Astrocyte (in vitro differentiated cells and primary cell): ENCODE measurements at places on chromosomes 4 and X. TPM values are rescaled to one million over a fixed set of nuclear protein-coding genes. Genes with fewer than 3 reads are reported as not detected.

DNA sequence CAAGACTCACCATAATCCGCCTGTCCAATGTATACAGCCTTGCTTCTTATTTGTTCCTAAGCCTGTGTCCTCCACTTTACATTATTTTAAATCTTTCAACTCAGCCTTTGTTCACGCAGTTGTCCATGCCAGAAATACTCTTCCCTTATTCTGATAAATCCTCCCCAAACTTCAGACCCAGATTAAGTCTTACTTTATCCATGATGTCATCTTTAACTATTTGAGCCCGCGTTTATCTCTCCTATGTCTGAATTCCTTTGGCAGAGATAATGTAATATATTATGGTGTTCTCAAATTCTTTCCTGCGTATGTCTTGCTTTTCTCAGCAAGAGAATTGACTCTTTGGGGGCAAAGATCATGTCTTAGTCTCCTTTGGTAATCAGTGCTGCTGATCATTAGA, 129.6 kb downstream of the LUZP4 start:
- H3K27ac ChIP-seq: no peak overlapping the region
- H3K36me3 ChIP-seq: no peaks in the 10 kb centered on the region
- no peaks in the 10 kb centered on the region for H3K27me3 ChIP-seq
- no peak overlapping the region for H3K4me3 ChIP-seq
- DNase-seq: peak; percentile 16

DNA sequence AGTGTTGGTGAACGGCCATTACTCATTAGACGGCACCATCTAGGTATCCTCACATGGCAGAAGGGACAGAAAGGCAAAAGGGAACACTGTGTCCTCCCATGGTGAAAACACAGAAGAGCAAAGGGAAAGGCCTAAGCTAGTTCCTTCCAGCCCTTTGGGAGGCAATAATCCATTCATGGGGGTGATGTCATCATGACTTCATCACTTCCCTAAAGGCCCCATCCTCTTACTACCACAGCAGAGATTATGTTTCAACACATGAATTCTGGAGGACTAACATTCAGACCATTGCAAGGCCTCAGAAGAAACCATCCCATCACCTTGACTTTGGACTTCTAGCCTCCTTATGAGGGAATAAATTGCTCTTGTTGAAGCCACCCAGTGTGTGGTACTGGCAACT, 238.2 kb downstream of the MGST2 start:
- no peak overlapping the region for H3K27ac ChIP-seq
- peaks cover 9% of the 10 kb centered on the region for H3K4me1 ChIP-seq
- H3K36me3 ChIP-seq: no peaks in the 10 kb centered on the region
- H3K27me3 ChIP-seq: no peaks in the 10 kb centered on the region
- no peak overlapping the region for H3K4me3 ChIP-seq
- DNase-seq: no peak

Gene ARHGEF6
- 4.7 and 6.1 TPM in 2 replicates for total RNA-seq

DNA sequence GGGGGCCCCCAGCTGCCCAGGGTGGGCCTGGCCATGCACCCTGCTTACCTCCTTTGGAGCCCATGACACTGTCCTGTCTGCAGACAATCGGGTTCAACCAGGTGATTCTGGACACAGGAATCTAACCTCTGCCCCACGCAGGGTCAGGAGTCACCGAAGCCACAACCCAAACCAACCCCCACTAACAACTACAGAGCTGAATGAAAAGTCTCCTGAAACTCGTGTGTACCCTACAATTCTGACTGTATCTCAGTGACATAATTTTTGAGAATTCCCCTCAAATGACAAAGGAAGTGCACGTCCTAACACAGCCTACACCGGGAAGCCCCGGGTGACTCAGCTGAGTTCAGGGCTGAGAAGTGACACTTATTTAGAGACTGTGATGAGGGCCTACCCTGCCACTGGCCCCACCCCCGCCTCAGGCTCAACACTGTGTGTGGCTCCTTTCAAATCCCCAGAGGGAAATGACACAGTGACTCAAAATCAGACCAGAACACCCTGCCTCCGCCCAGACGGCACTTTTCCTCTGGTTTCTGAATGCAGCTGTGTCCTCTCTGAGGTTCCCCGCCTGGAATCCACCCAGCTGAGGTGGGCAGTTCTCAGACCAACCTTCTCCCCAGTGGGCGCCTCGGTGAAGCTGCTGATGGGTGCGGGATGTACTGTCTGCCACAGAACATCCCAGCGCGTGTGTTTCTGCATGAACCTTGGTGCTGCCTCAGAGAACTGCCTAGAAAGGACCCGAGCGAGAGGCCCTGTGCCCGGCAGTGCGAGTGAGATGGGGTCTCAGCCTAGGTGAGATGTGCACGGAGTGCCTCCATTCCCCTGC, 9.9 kb downstream of the TNIP2 start:
- peaks cover 35% of the 10 kb centered on the region for H3K4me1 ChIP-seq
- peak overlapping the region; percentile 54 for H3K27ac ChIP-seq
- H3K36me3 ChIP-seq: peaks cover 14% of the 10 kb centered on the region
- H3K27me3 ChIP-seq: no peaks in the 10 kb centered on the region
- H3K4me3 ChIP-seq: no peak overlapping the region

- no peaks in the 10 kb centered on the region for H3K27me3 ChIP-seq
- no peak overlapping the region for H3K4me3 ChIP-seq
- H3K4me1 ChIP-seq: no peaks in the 10 kb centered on the region
- DNase-seq: no peak
- H3K36me3 ChIP-seq: no peaks in the 10 kb centered on the region
- no peak overlapping the region for H3K27ac ChIP-seq
Observed at GRCh38 chr4:7571701-7572100, 137.0 kb upstream of the PSAPL1 start.

- peaks cover 13% of the 10 kb centered on the region for H3K4me1 ChIP-seq
- peak overlapping the region; percentile 100 for H3K27ac ChIP-seq
- no peaks in the 10 kb centered on the region for H3K36me3 ChIP-seq
- DNase-seq: peak; percentile 80
Observed at GRCh38 chr4:60683973-60684372, 516.2 kb upstream of the ADGRL3 start.

GRCh38 chr4:142267101-142267500, 579.0 kb downstream of the INPP4B start:
- H3K4me1 ChIP-seq: peaks cover 12% of the 10 kb centered on the region
- peak; percentile 41 for DNase-seq

GRCh38 chr4:7186031-7186430, 6.3 kb upstream of the SORCS2 start:
- no peaks in the 10 kb centered on the region for H3K36me3 ChIP-seq
- no peak overlapping the region for H3K27ac ChIP-seq
- peaks cover 37% of the 10 kb centered on the region for H3K27me3 ChIP-seq
- DNase-seq: no peak
- no peaks in the 10 kb centered on the region for H3K4me1 ChIP-seq

Gene F9
- total RNA-seq: not detected in 2 replicates

- DNase-seq: peak; percentile 86
- no peak overlapping the region for H3K4me3 ChIP-seq
- H3K36me3 ChIP-seq: peaks cover 11% of the 10 kb centered on the region
- peaks cover 38% of the 10 kb centered on the region for H3K4me1 ChIP-seq
Observed at GRCh38 chr4:5635826-5636195, 72.5 kb downstream of the EVC2 start.
